ENCODE measurements at places on chromosomes 13 and 19.
A peak's percentile ranks its signal among the peaks of the same experiment; 100 is the strongest.

DNA sequence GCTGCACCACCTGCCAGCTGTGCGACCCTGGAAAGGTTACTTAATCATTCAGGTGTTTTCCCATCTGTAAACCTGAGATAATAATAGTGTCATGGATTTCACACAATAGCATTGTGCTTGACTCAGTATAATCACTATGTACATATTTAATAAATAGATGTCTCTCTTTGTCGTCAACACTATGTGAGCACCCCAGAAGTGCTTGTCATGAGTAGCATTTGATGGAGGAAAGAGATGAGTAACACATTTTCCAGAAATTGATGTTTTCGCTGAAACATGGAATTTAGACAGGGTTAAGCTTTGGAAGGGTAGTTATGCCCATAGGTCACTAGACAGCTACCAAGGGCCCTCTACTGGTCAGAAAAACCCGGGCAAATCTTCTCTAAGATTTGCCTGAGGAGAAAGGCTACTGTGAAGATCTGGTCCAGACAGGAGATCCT lies 9.5 kb upstream of the MBNL2 start:
- DNase-seq: peak; percentile 25

GRCh38 chr19:16376649-16377048 lies 52.0 kb downstream of the KLF2 start:
- DNase-seq: no peak

DNA sequence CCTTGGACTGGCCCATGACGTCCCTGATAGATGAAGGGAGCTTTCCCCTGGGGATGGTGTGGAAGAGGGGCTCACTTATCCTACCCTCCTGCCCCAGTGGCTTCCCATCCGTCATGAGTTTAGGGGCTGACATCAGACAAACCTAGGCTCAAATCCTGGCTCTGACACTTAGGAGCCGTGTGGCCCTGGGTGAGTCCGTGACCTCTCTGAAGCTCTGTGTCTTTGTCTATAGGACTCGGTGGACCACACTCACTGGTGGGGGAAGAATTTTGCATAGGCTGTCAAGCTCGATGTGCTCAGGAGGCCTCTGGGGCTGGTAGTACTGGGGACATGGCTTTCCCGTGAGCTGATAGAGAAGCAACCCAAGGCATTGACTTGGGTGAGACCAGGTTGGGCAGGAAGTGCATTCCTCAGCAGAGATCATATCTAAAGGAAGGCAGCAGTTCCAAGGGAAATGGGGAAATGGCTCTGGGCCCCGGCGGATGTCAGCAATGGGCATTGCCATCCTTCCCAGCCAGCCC lies 17.4 kb upstream of the AP1M2 start:
- no peak for DNase-seq

- DNase-seq: no peak
Measured at GRCh38 chr13:33509642-33510229, 224.2 kb upstream of the STARD13 start.

DNA sequence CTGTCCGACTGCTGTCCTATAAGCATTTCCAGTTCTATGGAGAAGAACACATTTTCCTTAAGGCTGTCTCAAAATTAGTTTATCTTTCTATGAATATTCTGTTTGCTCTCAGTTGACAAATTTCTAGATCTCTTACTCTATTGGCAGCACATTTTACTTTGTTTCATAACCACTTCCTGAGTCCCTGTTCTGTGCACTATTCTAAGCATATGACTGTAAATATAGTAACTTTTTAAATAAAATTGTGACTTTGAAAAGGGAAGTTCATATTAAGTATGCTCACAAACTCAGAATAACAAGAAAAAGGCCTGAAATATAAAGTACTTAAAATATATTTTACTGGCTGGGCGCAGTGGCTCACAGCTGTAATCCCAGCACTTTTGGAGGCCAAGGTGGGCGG lies 56.5 kb upstream of the HTR2A start:
- DNase-seq: no peak

DNA sequence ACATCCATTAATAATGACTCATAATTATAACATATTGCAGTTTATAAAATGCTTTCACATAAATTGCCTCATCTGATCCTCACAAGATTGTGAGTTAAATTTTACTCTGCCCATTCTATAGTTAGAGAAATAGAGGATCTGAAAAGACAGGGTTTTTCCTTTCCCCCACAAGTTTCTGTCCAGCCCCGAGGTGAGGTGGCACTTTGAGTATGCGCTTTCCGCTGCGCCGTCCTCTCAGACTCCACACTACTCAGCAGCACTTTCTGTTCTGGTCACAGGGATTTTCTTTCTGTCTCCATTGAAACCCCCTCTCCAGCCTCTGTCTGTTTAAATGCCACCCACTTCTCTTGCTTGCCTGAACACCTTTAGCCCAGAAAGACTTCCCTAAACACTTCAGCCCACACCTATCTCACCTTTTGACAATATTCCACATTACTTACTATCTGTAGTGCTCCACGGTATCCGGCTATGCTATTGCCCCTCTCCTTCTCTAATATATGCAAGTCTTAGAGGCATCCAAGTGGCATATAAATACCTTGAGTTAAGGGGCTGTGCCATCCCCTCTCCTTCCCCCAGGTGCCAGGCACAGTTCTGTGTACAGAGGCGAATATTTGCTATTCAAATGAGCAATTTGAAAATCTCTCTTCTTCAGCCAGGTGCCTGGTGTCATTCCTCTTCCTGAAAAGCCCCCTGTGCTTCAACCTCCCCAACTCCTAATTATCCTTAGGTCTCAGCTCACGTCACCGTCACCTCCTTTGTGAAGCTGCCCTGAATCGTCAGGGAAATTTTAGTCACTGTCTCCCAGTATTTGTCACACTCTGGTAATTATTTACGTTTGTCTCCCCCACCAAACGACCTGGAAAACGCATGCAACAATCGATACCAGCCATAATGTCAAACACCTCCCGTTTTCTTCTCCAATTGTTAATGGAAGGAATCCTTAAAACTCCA lies 268.7 kb downstream of the NHLRC3 start:
- DNase-seq: no peak

DNA sequence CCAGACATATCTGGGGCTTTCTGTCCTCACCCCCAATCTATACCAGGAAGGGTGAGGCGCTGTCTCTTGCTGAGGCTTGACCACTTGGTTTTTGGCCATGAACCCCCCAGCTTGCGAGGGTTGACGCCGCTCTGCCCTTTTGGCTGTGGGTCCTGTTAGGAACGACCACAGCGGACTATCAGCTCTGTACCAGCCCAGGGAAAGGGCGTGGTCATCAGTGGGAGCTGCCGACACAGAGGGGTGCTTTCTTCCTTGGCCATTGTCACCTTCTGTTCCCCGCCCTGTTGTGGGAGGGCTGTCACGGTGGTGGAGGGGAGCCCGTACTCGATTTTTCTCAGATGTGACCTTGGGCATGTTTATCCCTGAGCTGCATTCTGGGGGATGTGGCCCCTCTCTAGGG lies 5.7 kb downstream of the DCAF15 start:
- DNase-seq: no peak

DNA sequence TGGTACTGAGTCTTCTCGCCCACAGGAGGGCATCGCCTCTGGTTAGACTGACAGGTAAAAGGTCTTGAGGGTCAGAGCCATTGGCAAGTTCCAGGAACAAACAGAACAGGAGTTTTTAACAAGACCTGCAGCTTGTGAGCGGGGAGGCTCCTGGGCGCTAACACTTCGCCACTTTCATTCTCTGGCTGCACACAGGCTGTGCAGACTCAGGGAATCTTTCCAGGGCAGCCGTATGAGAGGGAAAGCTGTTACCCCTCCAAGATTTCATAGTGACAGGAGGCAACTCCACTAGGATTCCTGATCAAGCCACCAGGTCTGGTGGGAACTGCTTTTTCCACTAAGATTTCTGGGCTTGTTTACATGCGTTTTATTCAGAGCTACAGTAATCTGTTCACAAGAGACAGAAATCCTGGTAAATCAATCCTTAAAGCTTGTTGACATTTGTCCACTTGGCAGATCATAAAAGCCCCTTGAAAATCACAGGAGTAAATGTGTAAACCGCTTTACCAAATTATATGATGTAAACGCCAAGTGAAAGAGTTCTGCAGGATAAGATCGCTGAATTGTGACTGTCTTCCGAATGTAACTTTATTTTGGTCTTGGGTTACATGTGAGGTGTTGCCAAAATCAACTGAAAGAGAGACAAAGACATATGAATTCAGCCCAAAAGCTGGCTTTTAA lies 190.6 kb downstream of the MZT1 start:
- DNase-seq: no peak

DNA sequence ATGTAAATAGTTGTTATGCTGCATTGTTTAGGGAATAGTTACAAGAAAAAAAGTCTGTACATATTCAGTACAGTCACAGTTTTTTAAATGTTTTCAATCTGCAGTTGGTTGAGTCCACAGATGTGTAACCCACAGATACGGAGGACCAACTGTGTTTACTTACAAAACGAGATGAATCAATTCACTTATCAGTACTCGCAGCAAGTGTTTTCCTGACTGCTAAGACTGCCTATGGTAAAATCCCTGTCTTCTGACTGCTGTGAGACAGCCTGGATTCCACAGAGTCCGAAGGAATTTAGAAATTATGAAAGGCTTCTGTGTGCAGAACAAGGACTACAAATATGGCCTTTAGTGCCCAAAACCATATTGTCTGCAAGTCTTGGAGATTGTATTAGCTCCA lies 45.7 kb upstream of the C1QTNF9 start:
- DNase-seq: no peak

DNA sequence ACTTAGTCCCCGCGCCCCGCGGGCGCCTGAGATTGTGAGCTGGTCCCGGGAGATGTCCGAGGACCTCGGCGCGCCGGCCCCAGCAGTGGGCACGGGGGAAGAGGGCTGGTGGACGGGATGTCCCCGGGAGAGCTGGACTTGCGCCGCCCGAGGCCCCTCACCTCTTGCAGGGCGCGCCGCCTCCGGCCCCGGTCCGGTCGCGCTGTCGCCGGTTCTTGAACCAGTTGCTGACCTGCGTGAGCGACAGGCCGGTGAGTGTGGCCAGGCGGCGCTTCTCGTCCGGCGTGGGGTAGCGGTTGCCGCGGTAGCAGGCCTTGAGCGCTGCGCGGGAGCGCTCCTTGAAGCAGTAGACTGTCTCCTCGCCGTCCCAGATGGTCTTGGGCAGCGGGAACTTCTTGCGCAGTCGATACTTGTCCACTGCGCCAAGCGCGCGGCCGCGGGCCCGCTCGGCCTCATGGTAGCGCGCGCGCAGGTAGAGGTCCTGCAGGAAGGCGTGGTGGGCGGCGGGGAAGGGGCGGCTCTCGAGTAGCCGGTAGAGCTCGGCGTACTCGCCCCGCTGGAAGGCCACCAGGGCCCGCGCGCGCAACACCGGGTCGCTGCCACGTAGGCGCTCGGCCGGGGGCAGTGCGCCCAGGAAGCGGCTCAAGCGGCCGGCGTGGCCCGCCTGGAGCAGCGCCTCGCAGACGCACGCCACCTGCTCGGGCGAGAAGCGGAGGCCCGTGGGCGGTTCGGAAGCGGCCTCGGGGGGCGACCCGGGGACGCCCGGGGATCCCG lies 984 bp downstream of the SIX5 start:
- peak; percentile 29 for DNase-seq

GRCh38 chr19:37227996-37228395 lies 10.0 kb downstream of the ZNF383 start:
- DNase-seq: no peak

GRCh38 chr13:42367831-42368230 lies 95.9 kb downstream of the AKAP11 start:
- DNase-seq: no peak

- DNase-seq: no peak
Measured at GRCh38 chr13:49836516-49836915, 44.0 kb upstream of the KPNA3 start.

DNA sequence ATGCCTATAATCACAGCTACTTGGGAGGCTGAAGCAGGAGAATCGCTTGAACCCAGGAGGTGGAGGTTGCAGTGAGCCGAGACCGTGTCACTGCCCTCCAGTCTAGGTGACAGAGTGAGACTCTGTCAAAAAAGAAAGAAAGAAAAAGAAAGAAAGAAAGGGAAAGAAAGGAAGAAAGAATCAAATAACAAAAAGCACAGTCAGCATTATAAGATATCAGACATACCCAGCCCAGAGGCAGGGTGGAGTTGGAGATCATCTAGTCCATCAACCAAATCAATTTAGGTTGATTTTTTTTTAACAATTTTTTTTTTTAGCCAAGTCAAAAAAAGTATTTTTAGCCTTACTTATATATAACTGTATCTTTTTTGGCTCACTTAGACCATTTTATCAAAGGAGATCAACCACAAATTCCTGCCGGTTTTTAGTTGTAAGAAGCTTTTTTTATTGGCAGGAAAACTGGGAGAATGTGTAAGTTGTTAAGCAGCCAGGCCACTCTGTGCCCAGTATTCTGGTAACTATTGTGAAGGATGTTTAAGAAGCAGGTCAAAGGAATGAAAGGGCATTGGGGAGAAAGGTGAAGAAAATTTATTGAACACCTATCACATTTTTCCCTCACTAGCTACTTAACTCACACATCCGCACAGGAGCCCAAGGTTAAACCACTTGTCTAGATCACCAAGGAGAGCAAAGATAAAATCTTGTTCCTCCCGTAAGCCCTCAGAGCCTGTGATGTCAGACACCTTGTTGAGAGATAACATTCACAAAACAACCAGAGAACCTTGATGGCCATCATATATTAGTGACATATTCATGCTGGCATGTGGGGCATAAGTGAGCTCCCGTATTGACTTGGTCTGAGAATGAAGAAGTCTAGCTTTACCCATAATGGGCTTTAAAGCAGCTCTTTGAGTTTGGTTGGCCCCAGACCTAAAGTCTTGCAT lies 91.8 kb downstream of the COL4A2 start:
- DNase-seq: no peak

- DNase-seq: no peak
Measured at GRCh38 chr13:46804391-46804815, 7.4 kb upstream of the ESD start.

DNA sequence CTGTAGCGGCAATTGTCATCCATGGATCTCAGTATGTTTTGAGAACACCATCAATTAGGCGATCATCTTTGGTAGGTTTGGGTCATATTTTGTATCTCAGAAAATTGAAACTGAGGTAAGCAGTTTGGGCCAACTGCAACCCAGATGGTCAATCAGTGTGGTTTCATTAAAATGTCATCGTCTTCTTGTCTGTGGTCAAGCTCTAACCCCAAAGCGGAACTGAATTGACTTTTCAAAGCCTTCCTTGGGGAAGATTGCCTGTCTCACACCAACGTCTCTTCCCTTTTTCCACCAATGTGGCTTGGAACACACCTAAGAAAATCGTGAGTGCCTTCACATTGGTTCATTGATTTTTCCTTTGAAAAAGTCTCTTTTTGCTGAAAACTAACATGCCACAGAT lies 56.3 kb upstream of the UBAC2 start:
- DNase-seq: no peak

DNA sequence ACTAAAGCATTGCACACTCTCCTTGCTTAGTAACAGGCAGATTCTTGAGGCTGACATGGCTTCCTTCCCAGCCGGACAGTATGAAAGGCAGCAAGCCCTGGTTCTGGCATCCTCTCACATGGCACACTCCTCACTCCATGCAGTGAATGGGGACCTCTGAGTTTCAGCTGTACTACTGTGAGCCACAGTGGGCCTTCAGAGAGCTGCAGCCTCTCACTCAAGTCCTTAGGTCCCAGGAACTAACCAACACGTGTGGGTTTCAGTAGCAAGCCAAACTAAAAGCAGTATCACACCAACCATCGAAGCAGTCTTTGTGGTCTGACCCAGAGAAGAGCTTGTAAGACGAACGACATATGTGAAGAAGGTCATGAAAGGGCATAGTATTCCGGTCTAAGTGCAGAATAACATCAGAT lies 128.2 kb downstream of the TBC1D4 start:
- no peak for DNase-seq

- DNase-seq: no peak
Measured at GRCh38 chr19:33891773-33892172, 95.1 kb downstream of the KCTD15 start.

- no peak for DNase-seq
Measured at GRCh38 chr19:45848922-45849321, 14.0 kb downstream of the SYMPK start.

Data from substantia nigra (tissue), 51 donors.